ENCODE measurements at places on chromosomes 2 and 18. TPM values are rescaled to one million over a fixed set of nuclear protein-coding genes. Genes with fewer than 3 reads are reported as not detected.

DNA sequence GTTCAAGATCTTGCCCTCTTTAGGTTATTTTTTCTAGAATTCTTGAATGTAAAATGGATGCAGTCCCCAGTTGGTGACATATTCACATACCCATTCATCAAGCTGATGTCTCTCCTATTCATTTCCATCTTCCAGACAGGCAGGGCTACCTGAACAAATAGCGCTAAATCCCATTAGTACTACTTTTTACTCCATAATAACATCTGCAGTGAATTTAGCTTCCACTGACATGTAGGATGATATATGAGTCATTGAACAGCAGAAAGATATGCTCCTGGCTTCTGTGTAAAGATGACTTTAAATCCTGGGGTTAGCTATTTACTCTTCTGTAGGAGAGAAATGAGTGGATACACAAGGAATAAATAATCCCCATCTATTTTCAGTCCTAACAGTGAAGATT is 194.7 kb downstream of the RND3 start:
- DNase-seq, result no peak

- no peak for DNase-seq
Observed at GRCh38 chr2:38109732-38110181, 33.8 kb upstream of the CYP1B1 start.

DNA sequence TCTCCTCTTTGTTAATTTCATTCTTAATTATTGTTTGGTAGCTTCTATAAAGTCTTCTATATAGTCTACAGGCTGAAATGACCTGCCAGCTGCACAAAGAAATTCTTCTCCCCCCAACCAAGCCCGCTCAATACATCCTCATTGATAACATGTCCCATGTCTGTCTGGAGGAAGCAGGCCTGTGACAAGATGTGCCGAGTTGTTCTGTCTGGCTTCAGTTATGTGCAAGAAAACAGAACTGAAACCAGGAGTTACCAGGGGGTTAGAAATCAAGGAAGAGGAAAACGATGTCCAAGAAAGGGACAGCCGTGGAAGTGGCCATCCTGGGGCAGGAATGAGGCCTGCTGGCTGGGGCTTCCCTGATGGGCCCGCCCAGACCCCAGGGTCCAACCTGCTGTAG is 57.6 kb downstream of the MTCL1 start:
- DNase-seq, result no peak

DNA sequence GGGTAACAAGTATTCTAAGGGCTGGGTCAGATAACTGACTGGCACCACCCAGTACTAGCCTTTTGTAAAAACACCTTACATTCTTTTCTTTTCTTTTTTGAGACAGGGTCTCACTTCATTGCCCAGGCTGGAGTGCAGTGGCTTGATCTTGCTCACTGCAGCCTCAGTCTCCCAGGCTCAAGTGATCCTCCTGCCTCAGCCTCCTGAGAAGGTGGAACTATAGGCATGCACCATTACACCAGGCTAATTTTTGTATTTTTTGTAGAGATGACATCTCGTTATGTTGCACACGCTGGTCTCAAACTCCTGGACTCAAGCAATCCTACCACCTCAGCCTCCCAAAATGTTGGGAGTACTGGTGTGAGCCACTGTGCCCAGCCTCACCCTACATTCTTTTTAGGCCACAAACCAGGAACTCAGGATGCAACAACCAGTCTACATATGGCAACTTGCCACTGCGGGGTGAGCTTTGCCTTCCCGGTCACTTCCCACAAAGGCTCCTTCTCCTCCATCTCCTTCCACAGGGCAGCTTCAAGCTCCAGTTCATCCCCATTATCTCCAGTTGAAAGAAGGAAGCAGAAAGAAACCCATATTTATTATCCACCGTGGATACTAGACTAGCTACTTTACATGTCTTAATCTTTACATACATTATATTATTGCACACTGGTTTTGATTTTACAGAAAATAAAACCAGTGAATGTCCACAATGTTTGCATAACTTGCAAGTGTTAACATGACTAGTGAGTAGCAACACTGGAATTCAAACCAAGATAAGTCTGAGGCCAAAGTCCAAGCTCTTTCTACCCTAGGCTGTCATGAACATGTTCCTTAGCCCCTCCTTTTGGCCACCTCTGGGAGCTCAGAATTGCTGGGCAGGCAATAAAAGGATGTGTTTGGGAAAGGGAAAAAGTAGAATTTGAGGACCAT is 23.7 kb upstream of the AP1S3 start:
- DNase-seq, result no peak

- DNase-seq, result no peak
Observed at GRCh38 chr18:29378651-29379136, 1201.8 kb upstream of the CDH2 start.

DNA sequence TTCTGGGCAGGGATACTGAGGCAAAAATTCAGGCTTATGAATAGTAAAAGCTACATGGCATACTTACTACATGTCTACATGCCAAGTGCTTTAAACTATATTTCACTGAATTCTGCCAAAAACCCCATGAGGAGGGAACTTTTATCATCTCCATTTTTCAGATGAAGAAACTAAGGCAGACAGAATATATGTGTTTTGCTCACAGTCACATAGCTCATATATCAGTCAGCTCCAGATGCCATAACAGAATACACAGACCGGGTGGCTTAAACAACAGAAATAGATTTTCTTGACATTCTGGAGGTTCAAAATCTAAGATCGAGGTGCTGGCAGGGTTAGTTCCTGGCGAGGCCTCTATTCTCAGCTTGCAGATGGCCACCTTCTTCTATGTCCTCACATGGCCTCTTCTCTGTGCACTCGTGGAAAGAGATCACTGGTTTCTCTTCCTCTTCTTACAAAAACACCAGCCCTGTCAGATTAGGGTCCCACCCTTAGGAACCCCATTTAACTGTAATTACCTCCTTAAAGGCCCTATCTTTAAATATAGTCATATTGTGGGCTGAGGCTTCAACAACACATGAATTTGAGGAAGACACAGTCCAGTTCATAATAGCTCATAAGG is 27.1 kb upstream of the CREB1 start:
- no peak for DNase-seq

GRCh38 chr2:26477126-26477910 is 606 bp downstream of the OTOF start:
- peak; percentile 13 for DNase-seq

- DNase-seq, result no peak
Observed at GRCh38 chr2:188850786-188851185, 123.4 kb upstream of the COL3A1 start.

- DNase-seq, result no peak
Observed at GRCh38 chr18:45726603-45727002, 2.6 kb downstream of the SLC14A1 start.

- DNase-seq, result no peak
Observed at GRCh38 chr2:217048730-217049129, 188.9 kb upstream of the TNP1 start.

DNA sequence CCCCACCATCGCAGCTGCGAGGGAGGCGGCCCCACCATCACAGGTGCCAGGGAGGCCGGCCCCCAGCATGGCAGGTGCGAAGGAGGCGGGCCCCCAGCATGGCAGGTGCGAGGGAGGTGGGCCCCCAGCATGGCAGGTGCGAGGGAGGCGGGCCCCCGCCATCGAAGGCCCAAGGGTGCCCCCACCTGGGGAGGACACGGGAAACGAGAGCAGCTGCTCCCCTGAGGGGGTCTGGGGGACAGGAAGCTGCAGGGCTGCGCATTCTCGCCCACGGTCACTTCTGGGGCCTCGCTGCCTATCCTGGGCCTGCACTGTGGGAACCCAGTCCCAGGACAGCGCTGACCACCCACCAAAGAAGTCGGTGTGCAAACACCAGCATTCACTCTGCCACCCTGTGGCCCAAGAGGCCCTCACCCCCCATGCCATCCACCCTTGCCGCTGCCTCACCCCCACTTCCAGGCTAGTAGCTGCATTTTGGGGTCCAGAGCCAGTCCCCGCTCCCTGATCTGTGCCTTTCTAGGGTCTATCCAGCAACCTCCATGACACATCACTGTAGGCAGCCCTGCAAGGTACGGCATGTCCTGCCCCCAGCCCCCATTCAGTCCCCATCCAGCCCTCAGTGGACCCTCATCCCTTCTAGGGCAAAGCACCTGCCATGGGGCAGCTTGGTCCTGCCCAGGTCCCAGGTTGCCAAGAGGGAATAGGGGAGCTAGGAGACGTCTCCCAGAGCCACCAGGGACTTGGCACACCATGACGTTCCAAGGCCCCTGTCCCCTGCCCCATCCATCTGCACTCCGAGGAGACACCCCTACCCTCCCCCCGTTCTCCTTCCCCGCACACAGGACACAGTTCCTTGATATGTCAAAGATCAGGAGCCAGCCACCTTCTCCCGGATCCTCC is 24.0 kb upstream of the GPC1 start:
- no peak for DNase-seq

Gene SLC16A14
- 10.1 TPM for total RNA-seq

Gene SERPINB3
- not detected for total RNA-seq

Gene UGT1A4
- not detected for total RNA-seq

Data from mesothelial cell of epicardium (in vitro differentiated cells).